NCI-H2081 treated with DMSO at 0.1 percent for 48 hours (cell line): ENCODE measurements at places on chromosomes 7 and 10.
A peak's percentile ranks its signal among the peaks of the same experiment; 100 is the strongest.

DNA sequence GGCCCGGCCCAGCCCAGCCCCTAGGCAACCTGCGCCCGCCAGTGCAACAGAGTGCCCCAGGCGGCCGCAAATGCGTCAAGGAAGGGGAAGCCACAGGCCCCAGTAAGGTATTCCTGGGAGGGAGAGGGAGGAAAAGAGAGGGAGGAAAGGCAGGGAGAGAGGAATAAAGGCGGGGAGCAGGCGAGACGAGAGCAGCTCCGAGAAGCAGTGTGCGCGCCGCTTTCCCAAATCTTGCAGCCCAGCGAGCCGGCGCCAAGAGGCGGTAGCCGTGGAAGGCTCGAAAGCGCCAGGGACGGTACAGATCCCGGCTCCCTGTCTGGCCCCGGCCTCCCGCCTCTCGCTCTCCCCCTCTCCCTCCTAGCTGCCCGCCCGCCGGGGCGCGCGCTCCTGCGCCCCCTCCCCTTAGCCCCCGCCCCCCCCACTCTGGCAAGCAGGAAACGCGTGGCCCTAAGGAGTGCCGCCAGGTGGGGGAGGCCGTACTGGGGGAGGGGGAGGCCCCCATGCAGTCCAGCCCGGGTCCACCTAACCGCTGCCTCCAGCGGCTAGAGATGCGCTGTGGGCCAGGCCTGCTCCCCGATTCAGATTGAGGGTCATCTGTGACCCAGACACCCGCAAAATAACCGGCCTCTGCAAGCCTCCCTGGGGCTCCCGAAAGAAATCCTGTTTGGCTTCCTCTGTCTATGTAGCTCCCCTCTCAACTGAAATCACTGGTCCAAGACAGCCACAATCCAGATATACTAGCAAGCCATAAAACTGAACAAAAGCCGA, 4.3 kb downstream of the HOXA10 start:
- DNase-seq, result peak; percentile 38

- no peak for DNase-seq
Measured at GRCh38 chr10:49655099-49655498, 24.4 kb upstream of the C10orf53 start.

GRCh38 chr7:80014511-80014910, 120.1 kb upstream of the GNAI1 start:
- no peak for DNase-seq

DNA sequence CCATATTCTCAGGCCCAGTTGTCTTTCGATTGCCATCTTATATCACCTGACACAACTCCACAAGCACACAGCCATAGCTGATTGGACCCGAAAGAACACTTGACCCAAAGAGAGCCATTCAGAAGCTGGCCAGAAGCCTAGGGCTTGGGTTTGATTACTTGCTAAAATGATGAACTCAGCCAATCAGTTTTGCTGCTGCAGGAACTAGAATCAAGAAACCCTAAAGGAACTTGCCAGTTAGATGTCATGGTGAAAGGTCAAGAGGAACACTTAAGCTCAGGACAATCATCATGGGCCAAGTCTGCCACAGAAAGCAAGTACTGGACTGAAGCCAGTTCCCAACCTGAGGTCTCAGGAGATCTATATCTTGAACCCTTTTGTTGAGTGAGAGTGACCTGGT, 150.0 kb downstream of the SGMS1 start:
- DNase-seq, result no peak

- DNase-seq, result no peak
Measured at GRCh38 chr10:19119191-19119590, 70.6 kb downstream of the MALRD1 start.

DNA sequence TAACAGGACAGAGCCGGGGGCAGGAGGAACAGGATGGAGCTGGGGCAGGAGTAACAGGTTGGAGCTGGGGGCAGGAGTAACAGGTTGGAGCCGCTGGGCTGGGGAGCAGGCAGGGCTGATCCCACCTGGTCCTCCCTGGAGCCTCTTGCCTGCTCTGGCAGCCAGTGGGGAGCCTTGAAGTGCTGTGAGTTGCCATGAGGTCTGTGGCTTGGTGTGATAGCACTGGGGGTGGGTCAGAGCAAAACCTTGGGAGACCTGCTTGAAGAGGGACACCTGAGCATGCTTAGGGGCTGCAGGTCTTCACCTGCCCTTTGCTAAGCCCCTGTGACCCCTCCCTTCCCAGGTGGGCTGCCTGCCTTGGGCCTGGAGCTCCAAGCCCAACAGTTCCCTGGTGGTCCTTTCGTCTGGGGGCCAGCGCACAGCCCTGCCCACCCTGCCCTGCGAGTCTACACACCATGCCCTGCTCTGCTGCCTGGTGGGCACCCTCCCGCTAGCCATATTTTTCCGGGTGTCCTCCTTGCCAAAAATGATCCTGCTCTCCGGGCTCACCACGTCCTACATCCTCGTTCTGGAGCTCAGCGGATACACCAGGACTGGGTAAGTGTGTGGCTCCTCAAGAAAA, 111.6 kb downstream of the ADCY1 start:
- DNase-seq, result no peak

DNA sequence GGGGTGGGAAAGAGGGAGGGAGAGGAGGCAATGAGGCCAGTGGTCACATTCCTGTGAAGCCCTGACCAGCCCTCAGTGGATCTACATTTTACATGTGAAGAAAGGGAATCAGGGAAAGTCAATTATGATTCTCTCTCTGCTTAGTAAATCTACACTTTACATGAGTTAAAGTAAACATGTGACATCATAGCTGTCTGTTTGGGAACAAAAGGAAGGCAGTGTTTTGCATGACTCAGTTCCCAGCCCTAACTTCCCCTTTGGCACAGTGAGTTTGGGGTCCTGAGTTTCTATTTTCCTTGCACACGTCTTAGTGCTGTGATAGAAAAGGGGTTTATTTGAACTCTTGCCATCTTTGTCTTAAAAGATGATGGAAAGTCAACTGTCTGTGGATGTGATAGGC, 615.1 kb downstream of the SDK1 start:
- no peak for DNase-seq
